ENCODE measurements at places on chromosomes 5 and 9.

- DNase-seq = no peak
Measured at GRCh38 chr9:90839183-90839728, 37.6 kb downstream of the SYK start.

DNA sequence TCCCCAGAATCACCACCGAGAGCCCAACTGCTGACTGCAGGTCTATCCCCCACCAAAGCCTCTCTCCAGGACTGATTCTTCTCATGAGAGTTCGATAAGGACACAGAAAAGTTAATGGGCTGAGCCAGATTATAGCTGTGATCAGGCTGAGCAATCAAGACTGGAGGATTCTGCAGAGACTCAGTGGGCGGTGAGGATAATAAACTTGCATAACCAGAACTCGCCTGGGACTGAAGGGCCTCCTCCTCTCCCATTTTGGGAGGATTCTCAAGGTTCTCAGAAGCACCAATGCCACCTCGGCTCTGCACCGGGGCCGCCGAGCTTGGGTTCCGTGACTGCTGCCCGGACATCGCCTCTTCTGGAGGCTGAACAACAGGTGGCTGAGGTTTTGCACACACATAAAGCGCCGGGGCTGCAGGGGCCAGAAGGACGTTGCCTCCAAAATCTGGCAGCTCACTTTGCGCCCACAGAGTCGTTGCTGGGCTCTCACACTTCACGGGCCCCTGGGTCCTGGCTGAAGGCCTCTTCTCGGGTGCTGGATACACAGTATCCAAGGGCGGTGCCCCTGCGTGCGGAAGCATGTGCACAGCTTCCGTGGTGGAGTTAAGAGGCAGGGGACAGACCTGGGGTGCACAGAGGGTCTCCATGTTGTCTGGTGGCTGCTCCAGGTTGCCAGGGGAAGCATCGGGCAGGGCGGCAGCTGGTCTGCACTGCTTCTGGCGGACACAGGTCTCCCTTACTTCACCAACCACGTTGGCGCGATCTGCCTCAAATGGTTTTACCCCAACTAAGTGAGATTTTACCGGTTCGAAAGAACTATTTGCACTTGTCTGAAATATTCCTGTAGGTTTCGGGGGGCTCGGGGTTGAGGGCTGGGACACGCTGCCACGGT lies 7.6 kb downstream of the SEC16A start:
- DNase-seq = no peak

DNA sequence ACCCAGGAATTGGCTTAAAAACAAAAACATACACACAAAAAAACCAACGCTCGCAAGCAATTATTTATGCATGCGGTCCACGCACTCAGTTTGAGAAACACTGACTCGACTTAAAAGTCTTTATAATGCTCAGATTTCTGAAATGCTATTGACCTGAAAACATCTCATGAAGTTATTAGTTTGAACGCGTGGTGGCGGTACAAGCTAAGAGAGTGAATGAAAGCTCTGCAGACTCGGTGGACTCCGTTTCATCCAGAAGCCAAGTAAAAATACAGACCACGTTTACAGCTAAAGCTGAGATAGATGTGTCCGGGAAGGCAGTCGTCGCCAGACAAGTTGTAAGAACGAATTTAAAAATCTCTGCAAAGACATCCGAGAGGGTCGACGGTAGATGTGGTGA lies at the start of gene PCDHB6:
PCDHB6 (plus strand) TSS at position 246 of the 400 bp plus-strand sequence. CDS start 201 bp downstream, outside the sequence.
- DNase-seq = no peak

GRCh38 chr9:35859310-35859989 lies 10.8 kb downstream of the OR13J1 start:
- DNase-seq = no peak

GRCh38 chr5:32589942-32590869 lies 4.8 kb downstream of the SUB1 start:
- DNase-seq = no peak

DNA sequence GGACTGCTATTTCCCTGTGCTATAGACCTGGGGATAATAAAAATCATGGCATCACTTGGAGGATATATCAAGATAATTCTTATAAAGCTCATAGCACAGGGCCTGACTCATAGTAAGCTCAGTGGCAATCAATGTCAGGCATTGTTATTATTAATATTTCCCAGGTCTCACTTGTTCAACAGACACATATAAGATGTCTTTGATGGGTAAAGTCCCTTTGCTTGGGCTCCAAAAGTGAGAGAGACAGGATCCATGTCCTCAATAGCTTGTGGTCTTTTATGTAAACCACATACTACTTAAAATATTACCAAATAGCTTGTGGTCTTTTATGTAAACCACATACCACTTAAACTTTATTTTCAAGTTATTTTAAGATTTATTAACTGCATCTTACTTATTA lies 11.2 kb downstream of the SH3RF2 start:
- no peak for DNase-seq

All from HuH-7.5 (cell line).